ENCODE measurements at places on chromosomes 2 and 18.

GRCh38 chr2:141887363-141887762 lies 243.5 kb downstream of the LRP1B start:
- no peak for DNase-seq

DNA sequence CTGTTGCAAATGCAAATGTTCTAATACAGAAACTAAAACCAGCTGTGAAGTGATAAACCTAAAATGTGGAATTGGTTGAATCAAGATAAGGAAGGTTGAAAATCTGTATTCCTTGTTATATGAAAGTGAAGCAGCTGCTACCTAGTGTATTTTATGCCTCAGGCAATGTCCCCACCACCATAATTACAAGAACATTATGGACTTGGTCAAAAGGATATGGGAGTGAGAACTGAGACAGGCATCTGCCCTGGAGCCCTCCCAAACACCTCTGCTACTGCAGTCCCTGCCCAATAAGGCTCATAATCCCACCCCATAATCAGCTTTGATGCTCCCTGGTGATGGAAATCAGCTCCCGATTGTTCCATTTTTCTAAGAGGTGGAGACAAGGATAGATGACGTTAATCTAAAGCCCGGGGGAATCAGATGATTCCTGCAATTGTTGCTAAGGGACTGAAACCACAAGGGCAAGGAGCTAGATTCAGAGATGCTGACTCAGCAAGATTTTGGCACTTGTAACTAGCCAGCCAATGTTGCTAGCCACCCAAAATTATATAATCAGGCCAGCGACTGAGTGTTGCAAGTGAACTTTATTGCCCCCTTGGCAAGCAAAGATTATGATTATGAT lies 69.5 kb downstream of the EVA1A start:
- DNase-seq = no peak

DNA sequence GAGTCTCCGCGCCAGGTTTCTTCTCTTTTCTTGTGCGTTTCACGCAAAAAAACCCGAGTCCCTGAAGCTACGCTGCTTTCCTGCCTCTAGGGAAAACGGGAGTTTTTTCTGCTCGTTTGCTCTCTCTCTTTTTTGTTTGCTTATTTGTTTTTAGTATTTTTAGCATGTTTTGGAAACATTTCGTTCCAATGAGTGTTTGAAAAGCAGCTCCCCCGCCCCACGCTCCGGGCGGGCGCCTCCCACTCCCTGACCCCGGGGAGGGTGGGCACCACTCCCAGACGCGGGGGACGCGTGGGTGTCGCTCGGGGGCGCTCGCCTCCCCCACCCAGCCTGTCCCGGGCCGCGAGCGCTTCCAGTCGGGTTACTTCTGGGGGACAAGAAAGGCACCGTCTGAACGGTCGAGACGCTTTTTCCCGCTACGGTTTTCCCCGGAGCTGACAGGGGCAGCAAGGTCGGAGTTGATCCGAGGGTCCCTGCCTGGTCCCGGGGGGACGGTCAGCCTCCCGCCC lies 446 bp upstream of the EFHD1 start:
- DNase-seq = no peak

- no peak for DNase-seq
These were observed 2.0 kb upstream of the CHRND start for GRCh38 chr2:232523682-232524597.

- no peak for DNase-seq
These were observed 21.9 kb upstream of the SEMA4C start for GRCh38 chr2:96891591-96892333.

DNA sequence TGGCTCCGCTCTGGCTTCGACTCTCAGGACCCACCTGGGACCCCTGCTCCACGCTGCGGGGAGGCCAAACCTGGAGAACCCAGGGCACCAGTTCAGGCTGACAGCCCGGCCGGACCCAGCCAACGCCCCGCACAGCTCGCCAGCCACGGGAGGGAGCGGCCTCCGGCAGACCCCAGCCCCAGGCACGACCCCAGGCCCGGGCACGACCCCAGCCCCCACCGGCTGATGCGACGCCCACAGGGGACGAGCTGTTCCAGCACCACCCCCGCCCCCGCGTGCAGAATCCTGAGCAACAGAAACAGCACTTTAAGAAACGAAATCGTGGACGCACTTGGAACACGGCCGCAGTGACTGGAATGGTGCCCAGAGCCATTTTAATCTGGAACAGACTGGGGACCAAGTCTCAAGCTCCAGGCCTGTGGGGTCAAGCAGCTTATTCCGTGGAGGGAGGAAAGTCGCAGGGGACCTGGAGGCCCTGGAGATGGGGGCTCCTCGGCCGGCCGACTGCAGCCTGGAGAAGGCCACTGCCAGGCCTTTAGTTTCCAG lies 74.2 kb downstream of the MBP start:
- DNase-seq = no peak

GRCh38 chr2:66721776-66722175 lies 286.9 kb downstream of the MEIS1 start:
- DNase-seq = no peak

DNA sequence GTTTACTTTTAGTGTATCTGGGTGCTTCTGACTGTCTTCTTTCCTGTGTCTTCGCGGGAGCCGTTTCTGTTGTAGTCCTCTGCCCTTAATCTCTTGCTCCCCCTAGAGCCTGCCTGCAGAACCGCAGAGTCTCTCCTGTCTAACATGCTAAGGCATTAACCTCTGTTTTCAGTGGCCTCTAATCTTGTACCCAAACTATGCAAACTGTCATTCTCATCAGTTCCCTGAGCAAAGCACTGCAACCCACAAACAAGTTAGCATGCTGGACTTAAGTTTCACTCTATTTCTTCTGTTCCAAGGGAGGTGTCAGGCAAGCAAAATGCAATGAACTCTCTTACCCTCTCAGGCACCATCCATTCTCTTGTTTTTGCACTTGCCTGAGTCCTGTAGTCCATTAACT lies 138.4 kb downstream of the OTX1 start:
- DNase-seq = no peak

DNA sequence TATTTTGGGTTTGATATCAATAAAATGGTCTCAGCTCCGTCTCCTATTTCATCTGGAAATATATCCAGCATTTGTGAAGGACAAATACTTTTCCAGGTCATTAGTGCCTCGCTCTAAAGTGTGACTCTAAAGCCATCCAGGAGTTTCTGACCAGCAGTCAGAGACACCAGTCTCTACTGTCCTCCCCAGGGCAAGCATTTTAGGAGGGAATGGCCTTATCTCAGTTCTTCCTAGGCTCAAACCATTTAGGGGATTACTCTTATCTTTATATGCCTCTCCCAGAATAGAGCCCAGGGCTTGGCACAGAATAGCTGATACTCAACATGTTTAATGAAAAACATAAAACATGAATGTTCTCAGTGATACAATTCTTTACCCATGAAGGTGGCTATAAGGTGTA lies 187.6 kb downstream of the NAPG start:
- DNase-seq = no peak

DNA sequence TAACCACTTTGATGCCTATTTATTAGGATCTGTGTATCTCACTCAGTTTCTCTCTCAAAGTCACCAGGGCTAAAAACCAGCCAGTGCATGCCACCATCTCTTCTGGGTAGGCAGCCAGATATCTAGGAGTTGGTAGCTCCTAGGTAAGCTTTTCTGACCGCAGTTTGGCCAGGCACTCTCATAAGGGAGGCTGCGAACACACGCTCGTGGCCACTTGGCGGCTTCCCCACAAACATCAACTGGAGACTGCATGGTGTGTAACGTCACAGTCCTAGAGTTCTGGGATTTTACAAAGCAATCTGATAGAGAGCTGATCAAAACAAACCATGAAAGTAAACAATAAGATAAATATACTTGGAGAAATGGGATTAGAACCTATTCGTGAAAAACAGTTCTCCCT lies 424.3 kb upstream of the ACVR2A start:
- DNase-seq = no peak

DNA sequence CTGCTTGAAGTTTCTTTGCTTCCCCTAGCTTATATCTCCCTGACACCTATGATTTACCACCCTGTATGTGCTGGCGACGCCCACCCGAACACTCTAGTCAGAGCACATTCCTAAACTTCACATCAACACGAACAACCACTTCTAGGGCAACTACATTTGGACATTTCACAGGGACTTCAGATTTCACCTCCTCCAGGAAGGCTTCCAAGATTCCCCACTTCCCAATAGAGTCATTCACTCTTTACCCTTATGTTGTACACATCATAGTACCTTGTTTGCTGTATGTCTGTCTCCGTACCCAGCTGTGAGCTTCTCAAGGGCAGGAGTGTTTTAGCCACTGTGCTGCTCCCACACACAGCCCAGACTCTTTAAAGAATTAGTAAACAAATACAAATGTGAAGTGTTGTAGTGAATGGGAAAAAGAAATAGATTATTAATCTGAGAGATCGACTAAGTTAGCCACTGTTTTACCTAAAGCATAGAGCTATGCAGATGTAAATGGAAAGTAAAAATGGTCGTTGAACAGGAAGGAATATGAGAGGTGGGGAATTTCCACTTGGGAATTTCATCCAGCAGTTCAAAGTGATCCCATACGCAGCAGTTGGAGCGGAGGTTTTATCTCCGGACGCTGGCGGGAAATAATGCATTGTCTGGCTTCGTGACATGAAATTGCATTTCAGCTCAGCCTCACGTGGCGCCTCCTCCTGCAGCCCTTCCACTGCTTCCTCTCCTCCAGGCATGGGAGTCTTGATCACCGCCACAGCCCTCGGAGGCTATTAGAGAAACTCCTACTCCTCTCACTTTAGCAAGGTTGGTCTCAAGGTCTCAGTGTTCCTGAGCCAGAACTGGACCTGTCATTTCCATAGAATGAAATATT lies 233.4 kb upstream of the COPS8 start:
- no peak for DNase-seq

DNA sequence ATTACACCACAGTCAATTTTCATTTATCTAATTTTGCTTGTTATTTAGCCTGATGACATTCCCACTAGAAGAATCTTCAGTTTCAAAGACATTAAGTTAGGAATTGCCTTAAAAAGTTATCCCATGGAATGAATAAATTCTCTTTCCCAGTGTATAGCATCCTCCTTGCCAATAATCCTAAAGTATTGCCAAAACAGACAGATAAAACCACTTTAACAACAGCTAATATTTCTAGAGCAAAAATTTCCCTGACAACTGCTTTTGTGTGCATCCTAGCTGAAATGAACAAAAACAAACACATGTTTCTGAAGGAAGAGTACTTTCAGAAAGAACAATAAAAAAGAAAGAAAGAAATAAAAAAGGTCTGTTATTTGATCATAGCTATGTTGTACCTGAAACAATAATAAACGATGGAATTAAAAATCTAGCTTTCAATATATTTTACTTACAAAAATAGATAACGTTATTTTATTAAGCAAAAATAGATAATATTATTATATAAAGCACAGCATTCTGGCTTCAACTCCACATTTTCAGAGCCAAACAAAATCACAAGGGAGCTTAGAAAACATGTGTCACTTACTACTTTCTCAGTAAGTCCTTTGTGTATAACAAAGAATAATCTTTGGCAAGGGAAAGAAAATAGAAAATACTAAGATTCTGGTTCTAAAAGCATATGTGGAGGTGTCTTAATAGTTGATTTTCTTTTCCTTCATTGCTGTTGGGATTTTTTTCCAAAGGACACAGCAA lies 939.0 kb upstream of the CRIM1 start:
- DNase-seq = no peak

GRCh38 chr18:57077005-57077765 lies 69.7 kb upstream of the BOD1L2 start:
- DNase-seq = no peak

DNA sequence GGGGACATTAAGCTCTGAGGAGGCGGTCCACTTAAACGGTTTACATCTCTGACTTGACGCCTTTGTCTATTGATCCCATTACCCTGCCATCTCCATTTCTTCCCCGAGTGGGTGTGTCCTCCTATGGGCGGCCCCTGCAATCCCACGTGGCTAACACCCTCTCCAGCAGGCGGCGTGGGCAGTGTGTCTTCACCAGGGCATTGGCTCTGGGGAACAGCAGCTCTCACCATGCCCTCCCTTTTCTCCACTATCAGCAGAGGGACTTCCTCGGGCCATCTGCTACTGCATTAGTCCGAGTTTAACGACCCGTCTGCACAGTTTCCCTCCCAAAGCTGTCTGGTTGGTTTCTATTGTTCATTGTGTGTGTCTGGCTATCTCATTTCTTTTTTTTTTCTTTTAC lies 511.9 kb upstream of the NRP2 start:
- no peak for DNase-seq

DNA sequence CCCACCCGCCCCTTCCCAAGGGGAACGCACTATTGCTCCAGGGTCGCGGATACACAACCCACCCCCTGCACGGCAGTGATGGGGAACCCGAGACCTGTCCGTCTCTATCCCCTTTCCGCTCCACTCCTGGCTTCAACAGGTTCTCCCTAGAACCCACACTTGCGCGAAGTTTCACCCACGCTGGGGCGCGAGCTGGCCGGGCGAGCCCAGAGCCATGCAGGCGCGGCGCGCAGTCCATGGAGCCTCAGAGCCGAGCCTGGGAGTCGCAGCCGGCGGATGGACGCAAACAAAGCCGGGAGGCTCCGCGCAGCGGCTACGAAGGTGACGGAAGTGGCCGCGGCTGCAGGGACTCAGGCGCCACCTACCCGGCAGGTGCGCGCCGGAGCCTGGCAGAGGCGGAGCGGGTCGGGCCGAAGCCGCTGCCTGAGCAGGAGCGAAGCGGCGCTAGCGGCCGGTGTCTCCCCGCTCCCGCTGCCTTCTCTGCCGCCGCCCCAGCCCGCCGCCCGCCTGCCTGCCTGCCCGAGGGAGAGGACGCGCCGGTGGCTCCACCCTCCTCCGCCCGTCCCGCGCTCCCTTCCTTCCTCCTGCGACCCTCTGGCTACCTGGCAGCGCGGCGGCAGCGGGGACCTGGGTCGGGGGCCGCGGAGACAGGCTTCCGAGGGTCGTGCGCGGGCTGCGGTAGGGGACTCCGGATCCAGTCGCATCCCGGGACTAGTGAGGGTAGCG lies 14.0 kb downstream of the ALPG start:
- DNase-seq = no peak

DNA sequence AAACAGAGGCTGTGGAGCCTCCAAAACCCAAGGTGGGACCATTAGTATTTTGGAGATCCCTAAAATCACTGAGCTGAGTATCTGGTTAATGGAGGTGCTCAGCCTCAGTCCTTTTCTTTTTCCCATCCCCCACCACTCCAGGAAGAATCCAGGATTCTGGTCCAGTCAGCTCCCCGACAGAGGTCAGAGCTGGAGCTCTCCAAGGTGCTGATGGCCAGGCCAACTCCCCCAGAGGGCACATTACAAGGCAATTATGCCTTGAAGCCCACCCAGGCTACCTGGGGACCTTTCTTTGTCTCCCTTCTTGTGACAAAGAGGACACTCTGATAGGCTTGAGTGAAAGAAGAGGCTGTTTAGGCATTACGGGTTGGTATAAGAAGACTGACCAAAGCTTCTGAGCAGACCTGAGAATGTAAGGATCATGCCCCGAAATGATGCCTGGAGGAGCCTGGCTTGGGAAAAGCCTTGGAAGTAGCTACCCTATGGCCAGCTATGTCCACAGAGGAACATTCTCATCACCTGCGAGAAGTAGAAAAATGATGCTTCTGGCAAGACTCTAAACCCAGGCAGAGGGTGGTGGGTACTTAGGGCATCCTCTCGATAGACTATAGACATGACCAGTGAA lies 102.5 kb upstream of the LDAH start:
- DNase-seq = no peak

DNA sequence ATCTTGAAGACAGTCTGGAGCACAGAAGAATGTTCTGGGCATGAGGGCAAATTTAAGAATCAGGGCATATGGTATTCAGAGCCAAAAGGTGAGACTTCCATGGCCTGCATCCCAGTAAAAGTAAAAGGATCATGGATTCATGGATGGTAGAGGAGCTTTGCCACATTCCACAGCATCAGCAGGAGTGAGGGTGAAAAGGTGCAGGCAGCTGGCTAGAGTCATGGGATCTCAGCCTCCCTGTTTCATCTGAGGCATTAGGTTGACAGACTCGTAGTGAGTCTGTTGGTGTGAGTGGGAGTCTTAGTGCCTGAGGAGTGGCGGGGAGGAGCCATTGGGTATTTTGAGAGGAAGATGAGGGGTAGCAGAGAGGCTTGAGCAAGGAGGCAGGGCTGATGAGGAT lies 301.6 kb downstream of the CYP26B1 start:
- no peak for DNase-seq
